ENCODE measurements at places on chromosomes 5 and 9.

- H3K4me3 ChIP-seq = no peak overlapping the region
- H3K27ac ChIP-seq = no peak overlapping the region
- no peaks in the 10 kb centered on the region for H3K36me3 ChIP-seq
- H3K4me1 ChIP-seq = no peaks in the 10 kb centered on the region
- no peaks in the 10 kb centered on the region for H3K27me3 ChIP-seq
Measured at GRCh38 chr5:107556575-107556974, 114.2 kb downstream of the EFNA5 start.

DNA sequence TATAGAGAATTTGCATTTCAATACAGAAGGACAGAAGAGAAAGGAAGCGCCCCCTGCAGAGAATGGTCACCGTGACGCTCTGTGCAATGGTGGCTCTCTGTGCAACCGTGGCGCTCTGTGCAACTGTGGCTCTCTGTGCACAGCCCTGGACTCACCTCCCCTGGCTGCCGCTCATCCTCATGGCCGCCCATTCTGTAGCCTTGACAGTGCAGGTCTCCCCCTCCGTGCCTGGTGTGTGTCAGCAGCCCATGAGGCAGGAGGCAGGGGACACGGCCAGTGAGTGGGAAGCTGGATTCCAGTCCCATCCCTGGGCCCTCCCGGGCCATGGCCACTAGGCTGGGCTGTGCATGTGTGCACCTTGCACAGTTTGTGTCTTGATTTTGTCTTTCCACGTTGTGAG lies 12.0 kb downstream of the EXOC3 start:
- DNase-seq = peak; percentile 26
- no peak overlapping the region for H3K27ac ChIP-seq
- peaks cover 15% of the 10 kb centered on the region for H3K36me3 ChIP-seq
- H3K4me3 ChIP-seq = no peak overlapping the region

DNA sequence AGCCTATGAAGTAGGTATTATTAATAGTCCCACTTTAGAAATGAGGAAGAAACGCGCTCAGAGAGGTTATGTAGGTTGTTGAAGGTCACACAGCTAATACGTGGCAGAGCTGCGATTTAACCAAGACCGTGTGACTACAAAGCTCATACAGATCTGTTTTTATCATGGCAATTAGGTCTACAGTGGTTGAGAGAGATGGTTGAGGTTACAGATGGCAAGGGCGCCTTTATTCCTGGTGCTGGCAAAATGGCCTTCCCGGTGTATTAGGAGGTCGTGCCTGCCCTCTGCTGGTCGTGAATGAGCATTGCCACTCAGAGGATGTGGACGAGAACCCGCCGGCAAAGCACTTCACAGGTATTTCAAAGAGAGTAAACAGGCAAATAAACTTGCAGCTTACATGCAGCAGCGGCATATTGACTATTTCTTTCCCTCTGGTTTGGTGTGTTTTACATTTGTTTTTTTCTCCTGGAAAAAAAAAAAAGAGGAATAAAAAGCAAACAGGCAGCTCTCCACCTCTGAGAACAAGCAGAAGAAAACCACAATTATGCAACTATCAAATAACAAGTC lies 65.3 kb upstream of the EGFLAM start:
- H3K27me3 ChIP-seq = no peaks in the 10 kb centered on the region
- H3K4me3 ChIP-seq = no peak overlapping the region
- H3K27ac ChIP-seq = no peak overlapping the region
- H3K36me3 ChIP-seq = no peaks in the 10 kb centered on the region

DNA sequence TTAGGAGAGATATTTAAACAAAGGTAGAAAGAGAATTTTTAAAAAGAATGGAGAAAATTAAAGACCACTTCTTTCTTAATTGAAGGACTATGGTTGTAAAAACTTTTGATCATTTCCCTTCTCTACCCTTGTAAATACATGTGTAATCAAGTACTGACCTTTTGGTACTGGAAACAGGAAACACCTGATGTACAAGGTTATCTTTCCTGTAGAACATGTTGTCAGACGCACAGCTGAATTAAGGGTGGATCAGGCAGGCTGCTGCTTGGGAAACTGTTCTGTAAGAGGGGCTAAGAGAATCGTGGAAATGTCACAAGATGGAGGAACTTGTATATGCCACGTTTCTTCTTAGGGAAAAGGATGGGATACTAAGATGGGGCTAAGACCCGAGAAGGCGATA lies 341.6 kb downstream of the ZNF608 start:
- no peaks in the 10 kb centered on the region for H3K27me3 ChIP-seq
- no peak overlapping the region for H3K27ac ChIP-seq
- no peaks in the 10 kb centered on the region for H3K4me1 ChIP-seq
- DNase-seq = no peak
- H3K4me3 ChIP-seq = no peak overlapping the region

DNA sequence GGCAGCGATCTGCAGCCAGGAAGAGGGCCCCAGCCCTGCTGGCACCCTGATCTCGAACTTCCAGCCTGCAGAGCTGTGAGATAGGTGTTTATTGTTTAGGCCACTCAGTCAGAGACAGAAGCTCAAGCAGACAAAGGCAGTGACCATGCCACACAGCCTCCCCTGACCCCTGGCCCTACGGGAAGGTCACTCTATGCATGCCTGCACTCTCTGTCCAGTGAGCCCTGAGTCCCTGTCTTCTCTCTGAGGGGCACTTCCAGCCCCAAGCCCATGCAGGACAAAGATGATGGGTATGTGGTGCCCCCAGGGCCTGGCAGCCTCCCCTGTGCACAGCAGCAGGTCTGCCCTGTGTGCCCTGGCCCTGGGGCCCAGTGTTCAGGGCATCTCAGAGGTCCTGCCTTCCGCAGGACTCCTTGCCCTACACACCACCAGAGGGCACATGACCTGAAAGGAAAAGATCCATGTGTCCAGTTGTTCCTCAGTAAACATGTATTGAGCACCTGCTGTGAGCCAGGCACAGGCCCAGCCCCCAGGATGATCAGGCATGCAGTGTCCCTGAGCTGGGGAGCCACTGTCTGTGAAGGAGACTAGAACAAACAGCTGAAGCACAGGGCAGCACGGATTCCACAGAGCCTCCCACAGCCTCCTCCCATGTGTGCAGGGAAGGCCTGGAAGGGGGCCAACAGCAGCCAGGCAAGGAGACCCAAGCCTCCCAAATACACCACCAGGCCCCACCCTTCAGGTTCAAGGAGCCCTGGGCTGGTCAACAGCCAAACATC lies 109.3 kb downstream of the ATPSCKMT start:
- H3K27ac ChIP-seq = no peak overlapping the region
- H3K27me3 ChIP-seq = no peaks in the 10 kb centered on the region

DNA sequence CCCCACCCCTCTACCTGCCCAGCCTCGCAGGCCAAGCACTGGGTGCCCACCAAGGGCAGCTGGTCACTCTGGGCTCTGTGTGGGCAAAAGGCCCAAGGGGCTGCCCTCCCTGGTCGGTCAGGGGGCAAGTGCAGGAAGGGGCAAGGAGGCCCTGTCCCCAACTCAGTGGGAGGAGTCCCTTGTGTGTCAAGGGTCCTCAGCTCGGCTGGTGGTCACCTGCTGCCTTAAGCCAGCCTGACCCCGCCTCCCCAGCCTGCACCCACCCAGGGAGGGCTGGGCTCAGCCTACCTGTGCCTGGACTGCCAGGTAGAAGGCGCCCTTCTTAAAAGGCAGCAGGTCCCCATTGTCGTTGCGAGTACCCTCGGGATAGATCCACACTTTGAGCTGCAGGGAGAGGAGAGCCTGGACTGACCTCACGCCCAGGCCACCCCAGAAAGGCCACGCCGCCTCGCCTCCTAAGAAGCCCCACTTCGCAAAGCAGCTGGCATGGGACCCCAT lies 10.9 kb downstream of the AGPAT2 start:
- no peak overlapping the region for H3K4me3 ChIP-seq
- no peaks in the 10 kb centered on the region for H3K36me3 ChIP-seq
- no peak for DNase-seq
- no peaks in the 10 kb centered on the region for H3K27me3 ChIP-seq
- no peaks in the 10 kb centered on the region for H3K4me1 ChIP-seq
- H3K27ac ChIP-seq = no peak overlapping the region

GRCh38 chr9:129220771-129221170 lies 42.7 kb upstream of the IER5L start:
- DNase-seq = no peak
- no peak overlapping the region for H3K27ac ChIP-seq
- no peaks in the 10 kb centered on the region for H3K4me1 ChIP-seq
- H3K4me3 ChIP-seq = no peak overlapping the region
- H3K27me3 ChIP-seq = no peaks in the 10 kb centered on the region

DNA sequence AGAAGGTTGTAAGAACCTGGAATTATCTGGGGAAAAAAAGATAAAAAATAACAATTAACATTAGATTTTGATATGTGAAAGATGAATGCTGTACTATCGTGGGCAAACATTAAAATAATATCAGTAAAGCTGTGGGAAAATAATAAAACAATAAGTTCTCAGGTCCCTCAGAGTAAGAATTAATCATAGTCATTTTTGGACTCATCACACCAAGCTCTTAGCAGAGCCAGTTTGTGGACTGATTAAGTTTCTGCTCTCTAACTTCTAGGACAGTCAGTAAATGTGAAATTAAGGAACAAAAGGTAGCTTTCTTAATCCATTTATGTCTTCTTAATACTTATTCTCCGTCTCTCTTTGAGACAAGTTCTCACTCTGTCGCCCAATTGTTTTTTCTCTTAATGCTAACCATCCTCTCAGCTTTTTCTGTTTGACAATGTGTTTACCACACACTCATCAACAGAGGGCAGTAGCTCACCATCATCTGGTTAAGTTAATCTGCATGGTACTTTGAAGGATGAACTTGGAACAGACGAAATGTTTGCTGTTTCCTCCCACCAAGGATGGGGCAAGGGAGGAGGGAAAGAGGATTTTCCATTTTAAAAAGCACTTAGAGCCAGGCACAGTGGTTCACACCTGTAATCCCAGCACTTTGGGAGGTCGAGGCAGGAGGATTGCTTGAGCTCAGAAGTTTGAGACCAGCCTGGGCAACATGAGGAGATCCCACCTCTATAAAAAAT lies 5.3 kb upstream of the ACO1 start:
- H3K4me1 ChIP-seq = no peaks in the 10 kb centered on the region
- DNase-seq = no peak
- no peaks in the 10 kb centered on the region for H3K27me3 ChIP-seq
- no peaks in the 10 kb centered on the region for H3K36me3 ChIP-seq

- no peak overlapping the region for H3K4me3 ChIP-seq
- no peaks in the 10 kb centered on the region for H3K27me3 ChIP-seq
- no peaks in the 10 kb centered on the region for H3K36me3 ChIP-seq
- no peak for DNase-seq
- no peak overlapping the region for H3K27ac ChIP-seq
- H3K4me1 ChIP-seq = no peaks in the 10 kb centered on the region
Measured at GRCh38 chr5:74275171-74275992, 365.1 kb downstream of the ENC1 start.

GRCh38 chr5:39176759-39177630 lies 42.4 kb downstream of the FYB1 start:
- H3K36me3 ChIP-seq = no peaks in the 10 kb centered on the region
- no peak overlapping the region for H3K27ac ChIP-seq
- no peak overlapping the region for H3K4me3 ChIP-seq
